ENCODE measurements at places on chromosomes 6 and 20.

DNA sequence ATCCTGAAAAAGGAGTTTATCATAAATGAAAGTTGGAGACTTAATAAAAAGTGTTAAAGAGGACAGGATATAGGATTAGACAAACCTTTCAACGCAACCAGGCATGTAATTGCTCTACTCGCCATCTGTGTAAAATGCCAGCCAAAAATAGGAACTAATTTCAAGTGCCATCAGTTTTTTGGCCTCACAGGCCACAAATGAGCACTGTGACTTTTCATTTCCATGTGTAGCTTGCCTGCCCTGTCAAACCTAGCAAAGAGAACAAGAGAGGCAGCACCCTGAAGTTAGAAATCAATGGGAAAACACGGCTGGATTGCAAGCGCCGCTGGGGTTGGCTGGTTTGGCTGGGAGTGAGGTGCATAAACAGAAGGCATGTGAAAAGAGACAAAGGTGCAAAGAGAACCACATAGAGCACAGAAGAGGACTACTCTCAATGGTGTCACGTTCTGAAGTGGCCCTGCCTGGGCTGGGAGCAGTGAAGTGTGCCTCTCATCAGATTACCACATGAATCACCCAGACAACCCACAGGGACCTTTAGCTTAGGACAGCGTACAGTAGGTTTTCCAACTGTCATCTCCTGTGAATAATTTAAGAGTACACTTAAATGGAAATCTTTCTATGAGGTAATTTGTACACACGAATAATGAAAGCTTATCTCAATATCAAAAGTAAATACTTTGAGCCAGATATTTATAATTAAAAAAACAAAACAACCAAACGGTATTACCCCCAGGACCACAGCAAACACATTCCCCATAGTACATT, 78.0 kb upstream of the NHSL1 start:
- no peak for DNase-seq

DNA sequence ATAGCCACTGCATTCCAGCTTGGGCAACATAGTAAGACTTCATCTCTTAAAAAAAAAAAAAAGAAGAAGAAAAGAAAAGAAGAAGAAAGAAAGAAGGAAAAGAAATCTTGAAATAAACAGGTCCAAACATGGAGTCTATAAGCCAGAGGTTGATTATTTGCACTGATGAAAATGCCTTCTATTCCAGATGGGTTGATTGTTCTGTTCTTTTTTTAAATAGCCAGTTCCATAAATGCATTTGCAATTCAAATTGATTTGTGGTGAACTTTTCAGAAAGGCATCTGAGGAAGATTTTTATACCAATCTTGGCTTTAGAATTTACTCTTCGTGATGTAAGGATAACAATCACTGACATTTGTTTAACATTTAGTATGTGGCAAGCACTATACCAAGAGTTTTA, 243.8 kb upstream of the PLN start:
- DNase-seq = no peak

DNA sequence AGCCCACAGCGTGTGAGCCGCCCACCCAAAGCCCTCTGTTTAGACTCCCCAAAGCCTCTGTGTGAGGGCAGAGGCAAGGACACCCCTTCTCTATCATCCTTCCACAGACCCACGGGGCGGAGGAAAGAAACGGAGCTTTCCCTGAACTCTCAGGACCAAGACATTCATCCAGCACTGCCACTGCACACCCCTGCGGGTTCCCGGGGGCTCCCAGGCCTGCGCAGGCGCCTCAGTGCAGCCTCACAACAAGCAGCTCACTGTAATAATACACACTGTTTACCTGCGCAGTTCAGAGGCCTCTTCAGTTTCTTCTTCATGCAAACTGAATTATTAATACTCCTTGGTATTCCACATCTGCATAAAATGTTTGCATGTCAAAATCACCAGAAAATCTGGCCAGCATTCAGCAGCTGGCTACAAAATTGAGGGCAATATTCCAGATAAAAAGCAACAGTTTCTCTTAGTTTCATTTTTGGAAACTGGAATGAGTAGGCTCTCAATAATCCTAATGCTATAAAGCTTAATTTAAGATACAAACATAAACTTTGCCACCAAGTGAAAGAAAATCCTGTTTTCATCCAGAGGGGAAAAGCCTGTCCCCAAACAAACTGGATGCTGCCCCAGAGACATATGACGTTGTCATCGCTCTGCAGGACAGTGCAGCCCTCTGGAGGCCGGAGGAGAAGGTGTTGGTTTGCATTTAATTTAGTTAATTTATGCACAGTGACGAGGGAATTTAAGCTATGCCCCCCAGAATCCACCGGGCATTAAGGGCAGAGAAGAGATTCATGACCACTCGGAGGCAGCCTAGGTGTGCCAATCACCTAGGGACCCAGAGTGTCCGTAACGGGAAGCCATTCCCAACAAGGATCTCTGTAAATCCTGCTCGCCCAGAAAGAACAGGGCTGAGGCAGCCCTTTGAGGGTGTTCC, 45.3 kb downstream of the NINL start:
- no peak for DNase-seq

DNA sequence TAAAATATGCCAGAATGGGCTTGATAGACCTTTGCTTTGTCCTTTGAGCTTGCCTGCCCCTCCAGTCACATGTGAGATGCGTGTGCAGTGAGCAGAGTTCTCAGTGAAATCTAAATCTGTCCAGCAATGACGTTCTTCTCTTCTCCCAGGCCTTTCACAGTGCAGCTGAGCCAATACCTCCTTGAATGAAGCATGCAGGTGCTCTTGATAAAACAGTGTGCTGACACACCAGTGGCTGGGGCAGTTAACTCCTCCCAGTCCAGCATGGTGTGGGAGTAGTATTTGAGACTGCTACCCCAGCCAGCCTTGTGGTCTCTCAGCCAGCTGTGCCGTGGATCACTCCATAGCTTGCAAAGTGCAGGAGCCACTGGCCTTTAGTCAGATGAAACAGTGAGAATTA, 240.5 kb downstream of the FARS2 start:
- no peak for DNase-seq

- DNase-seq = no peak
Observed at GRCh38 chr6:16292942-16293341, 54.6 kb downstream of the GMPR start.

- DNase-seq = no peak
Observed at GRCh38 chr6:142302421-142303175, 791 bp downstream of the ADGRG6 start.

- no peak for DNase-seq
Observed at GRCh38 chr6:84522135-84522549, 242.3 kb downstream of the TBX18 start.

GRCh38 chr6:168016721-168017525, 19.5 kb downstream of the KIF25 start:
- no peak for DNase-seq

DNA sequence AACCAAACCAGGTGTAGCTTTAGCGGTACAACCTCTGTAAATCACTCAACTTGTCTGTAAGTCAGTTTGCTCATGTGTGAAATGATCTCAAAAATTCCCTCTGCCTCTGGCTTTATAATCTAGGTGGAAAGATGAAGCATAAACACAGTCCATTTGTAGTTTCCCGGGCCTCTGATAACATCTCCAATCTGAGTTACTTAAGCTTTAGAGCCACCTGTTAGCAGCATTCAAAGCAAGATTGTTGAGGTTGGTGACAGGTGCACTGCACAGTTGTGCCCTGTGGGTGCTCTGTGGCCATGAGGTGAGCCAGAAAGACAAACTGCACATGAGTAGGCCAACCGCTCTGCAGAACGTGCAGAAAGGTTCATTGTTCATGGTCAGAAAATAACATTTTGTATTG, 53.7 kb downstream of the MOCS1 start:
- no peak for DNase-seq

DNA sequence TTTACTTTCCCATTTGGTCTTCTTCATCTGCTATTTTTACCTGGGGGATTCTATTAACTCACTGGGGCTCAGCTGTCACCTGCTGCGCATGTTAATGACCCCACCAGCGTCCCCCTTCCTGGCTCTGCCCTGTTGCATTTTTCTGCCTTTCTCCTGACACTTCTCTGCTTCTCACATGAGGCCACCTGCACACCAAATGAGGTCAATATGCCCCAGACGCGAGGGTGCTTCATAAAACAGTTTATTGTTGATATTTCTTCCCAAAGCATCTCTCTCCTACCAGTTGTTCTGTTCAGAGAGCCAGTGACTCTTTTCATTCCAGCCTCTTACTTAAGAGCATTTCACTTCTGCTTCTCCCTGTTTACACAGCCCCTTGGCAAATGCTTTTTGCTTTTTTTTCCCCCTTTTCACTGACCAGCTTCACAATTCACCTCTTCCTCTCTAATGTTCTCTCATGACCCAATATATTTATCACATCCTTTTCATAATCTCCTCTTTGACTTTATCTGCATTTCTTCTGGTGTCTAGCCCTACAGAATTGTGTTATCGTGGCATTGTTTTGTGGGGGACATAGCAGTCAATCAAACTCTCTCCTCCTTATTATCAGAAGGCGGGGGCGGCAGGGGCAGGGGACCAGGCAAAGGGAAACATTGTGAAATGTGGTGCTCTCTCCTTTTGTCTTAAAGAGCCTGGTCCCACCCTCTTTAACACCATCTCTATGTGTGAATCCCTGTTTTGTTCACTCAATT, 545.8 kb upstream of the CITED2 start:
- no peak for DNase-seq
